ENCODE measurements at places on chromosomes 5 and 9. TPM values are rescaled to one million over a fixed set of nuclear protein-coding genes. Genes with fewer than 3 reads are reported as not detected.

DNA sequence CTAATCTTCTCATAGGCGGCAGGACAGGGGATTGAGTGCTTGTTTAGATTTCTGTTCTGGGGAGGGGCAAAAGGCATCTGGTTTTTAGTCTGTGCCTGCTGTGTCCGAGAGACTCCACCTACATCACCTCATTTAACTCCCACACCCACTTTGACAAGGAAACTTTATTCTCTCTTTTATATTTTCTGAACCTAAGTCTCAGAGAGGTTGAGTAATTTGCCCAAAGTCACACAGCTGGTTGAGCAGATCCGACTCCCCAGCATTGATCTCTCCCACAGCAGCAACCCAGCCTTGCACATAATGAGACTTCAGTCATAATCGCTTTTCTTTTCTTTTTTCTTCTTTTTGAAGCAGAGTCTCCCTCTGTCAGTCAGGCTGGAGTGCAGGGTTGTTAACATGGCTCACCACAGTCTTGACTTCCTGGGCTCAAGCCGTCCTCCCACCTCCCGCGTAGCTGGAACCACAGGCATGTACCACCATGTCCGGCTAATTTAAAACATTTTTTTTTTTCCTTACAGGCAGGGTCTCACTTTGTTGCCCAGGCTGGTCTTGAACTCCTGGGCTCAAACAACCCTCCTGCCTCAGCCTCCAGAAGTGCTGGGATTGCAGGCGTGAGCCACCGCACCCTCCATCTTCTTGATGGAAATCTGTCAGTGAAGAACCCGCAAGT, 36.5 kb upstream of the ANKRD33B start:
- no peak overlapping the region for H3K27ac ChIP-seq
- H3K36me3 ChIP-seq = no peaks in the 10 kb centered on the region
- no peak for DNase-seq
- H3K4me1 ChIP-seq = no peaks in the 10 kb centered on the region
- H3K4me3 ChIP-seq = no peak overlapping the region

DNA sequence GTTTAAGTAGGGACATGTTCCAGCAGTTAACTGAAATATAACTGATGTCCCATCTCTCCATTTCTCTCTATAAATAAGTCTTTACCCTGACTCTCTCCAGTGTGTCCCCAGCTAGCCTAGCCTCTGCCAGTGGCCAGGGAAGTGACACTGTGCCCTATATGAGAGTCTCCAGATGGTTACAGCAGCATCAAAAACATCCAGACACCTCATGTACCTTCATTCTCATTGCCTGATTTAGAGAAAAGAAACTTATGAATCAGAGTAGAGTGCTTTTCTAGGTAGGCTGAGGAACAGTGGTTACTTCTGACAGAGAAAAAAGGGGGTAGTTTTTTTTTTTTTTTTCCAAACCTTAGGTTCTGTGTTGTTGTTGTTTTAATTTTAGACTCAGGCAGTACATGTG, 148.5 kb downstream of the GNAQ start:
- no peak overlapping the region for H3K4me3 ChIP-seq
- H3K36me3 ChIP-seq = peaks cover 2% of the 10 kb centered on the region
- H3K4me1 ChIP-seq = peaks cover 23% of the 10 kb centered on the region
- H3K27ac ChIP-seq = peak overlapping the region; percentile 40

- H3K27ac ChIP-seq = no peak overlapping the region
- H3K4me1 ChIP-seq = no peaks in the 10 kb centered on the region
- DNase-seq = no peak
- H3K27me3 ChIP-seq = peaks cover 2% of the 10 kb centered on the region
Observed at GRCh38 chr5:113343343-113343742, 91.4 kb downstream of the TSSK1B start.

GRCh38 chr9:33340186-33340585, 49.9 kb downstream of the NFX1 start:
- H3K4me1 ChIP-seq = peaks cover 7% of the 10 kb centered on the region
- H3K27me3 ChIP-seq = no peaks in the 10 kb centered on the region
- no peak for DNase-seq
- H3K4me3 ChIP-seq = no peak overlapping the region
- peaks cover 45% of the 10 kb centered on the region for H3K36me3 ChIP-seq

GRCh38 chr9:120866651-120867050, 10.3 kb downstream of the PHF19 start:
- peaks cover 27% of the 10 kb centered on the region for H3K4me1 ChIP-seq
- H3K4me3 ChIP-seq = no peak overlapping the region
- H3K27ac ChIP-seq = no peak overlapping the region

DNA sequence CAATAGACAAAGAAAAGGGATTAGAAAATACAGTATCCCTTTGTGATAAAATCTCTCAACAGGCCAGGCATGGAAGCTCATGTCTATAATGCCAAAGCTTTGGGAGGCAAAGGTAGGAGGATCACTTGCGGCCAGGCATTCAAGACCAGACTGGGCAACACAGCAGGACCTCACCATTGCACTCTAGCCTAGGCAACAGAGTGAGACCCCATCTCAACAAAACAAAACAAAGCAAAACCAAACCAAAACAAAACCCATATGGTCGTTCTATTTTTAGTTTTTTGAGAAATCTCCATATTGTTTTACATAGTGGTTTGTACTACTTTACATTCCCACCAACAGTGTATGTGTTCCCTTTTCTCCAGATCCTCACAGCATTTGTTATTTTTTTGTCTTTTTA, 193.0 kb downstream of the KIAA0825 start:
- no peaks in the 10 kb centered on the region for H3K27me3 ChIP-seq
- H3K27ac ChIP-seq = no peak overlapping the region
- H3K4me3 ChIP-seq = no peak overlapping the region
- peaks cover 4% of the 10 kb centered on the region for H3K4me1 ChIP-seq

Gene TMEFF1
- 0.95 TPM for total RNA-seq

- no peaks in the 10 kb centered on the region for H3K4me1 ChIP-seq
- DNase-seq = no peak
- no peaks in the 10 kb centered on the region for H3K36me3 ChIP-seq
- H3K27me3 ChIP-seq = peaks cover 4% of the 10 kb centered on the region
- no peak overlapping the region for H3K27ac ChIP-seq
Observed at GRCh38 chr5:31984691-31985090, 189.4 kb downstream of the GOLPH3 start.

Gene GRM6
- not detected for total RNA-seq

DNA sequence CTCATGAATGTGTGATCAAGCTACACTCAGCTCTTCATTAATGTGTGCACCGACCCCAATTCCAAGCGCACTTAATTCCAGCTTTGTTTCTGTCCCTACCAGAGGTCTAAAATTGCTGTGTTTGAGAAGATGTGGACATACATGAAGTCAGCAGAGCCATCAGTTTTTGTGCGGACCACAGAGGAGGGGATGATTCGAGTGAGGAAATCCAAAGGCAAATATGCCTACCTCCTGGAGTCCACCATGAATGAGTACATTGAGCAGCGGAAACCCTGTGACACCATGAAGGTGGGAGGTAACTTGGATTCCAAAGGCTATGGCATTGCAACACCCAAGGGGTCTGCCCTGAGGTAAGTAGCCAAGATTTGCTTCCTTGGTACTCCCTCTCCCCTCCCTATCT, 268.6 kb downstream of the FAM114A2 start:
- no peaks in the 10 kb centered on the region for H3K4me1 ChIP-seq
- no peak for DNase-seq
- H3K36me3 ChIP-seq = no peaks in the 10 kb centered on the region
- H3K27me3 ChIP-seq = no peaks in the 10 kb centered on the region
- no peak overlapping the region for H3K27ac ChIP-seq
- no peak overlapping the region for H3K4me3 ChIP-seq

DNA sequence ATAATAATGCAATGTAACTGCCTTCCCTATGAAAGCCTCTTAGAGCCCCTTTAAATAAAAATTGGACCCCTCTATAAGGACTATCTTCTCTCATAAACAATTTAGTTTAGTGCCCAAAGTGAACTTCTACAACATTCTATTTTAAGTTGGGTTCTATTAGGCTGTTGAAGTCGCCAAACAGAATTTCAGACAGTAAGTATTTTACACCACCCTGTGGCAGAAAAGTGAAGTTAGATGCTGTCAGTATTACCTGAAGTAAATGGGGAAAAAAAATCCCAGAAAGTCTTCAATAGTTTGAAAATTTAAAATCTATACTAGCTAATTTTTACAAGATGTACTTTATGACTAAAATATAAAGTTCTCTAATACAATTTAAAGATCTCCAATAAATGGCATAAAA, 29.5 kb downstream of the CAAP1 start:
- H3K27ac ChIP-seq = no peak overlapping the region
- peaks cover 12% of the 10 kb centered on the region for H3K36me3 ChIP-seq
- H3K4me3 ChIP-seq = no peak overlapping the region
- no peaks in the 10 kb centered on the region for H3K27me3 ChIP-seq

Gene PCDHA13
- not detected for total RNA-seq

Gene ADGRD2
- not detected for total RNA-seq

DNA sequence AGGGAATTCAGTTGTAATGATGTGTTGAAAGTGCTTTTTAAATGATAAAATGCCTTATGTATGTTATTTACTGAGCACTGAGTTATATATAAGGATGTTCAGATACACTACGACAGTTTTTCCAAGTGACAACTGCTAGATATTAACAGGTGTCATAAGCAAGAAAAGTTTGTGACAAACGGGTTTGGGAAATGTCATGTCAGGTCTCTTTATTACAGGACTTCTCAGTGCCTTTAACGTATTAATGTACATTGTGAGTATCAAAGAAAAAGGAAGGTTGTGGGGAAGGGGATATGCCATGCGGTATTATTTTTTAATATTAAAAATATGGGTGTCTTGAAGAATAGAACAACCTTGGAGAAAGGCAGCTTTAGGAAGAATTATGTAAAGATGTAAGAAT, 56.4 kb downstream of the RAI14 start:
- H3K4me3 ChIP-seq = no peak overlapping the region
- H3K27ac ChIP-seq = no peak overlapping the region
- H3K36me3 ChIP-seq = no peaks in the 10 kb centered on the region
- no peak for DNase-seq
- H3K27me3 ChIP-seq = peaks cover 2% of the 10 kb centered on the region

Gene SLC6A18
- total RNA-seq = not detected

GRCh38 chr9:71921190-71921814, 9.9 kb downstream of the C9orf85 start:
- H3K27me3 ChIP-seq = no peaks in the 10 kb centered on the region
- no peak overlapping the region for H3K27ac ChIP-seq
- DNase-seq = no peak
- H3K4me3 ChIP-seq = no peak overlapping the region
- H3K4me1 ChIP-seq = peaks cover 14% of the 10 kb centered on the region

- H3K4me3 ChIP-seq = no peak overlapping the region
- DNase-seq = no peak
- H3K36me3 ChIP-seq = no peaks in the 10 kb centered on the region
- peaks cover 2% of the 10 kb centered on the region for H3K27me3 ChIP-seq
Observed at GRCh38 chr5:150114102-150114641, 27.8 kb upstream of the CSF1R start.

DNA sequence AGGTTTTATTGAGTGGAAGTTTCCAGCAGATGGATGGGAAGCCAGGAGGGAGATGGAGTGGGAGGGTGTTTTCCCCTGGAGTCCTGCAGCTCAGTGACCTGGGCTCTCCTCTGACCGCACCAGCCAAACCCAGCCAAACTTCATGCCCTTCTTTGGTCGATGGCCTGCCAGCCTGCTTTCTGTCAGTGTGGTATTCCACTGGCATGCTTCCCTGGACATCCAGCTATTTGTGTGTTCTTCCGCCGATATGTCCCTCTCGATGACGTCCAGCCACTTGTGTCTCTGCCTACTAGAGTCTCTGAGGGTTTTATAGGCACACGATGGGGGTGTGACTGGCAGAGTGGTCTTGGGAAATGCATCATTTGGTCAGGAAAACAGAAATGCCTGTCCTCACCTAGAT, 33.8 kb downstream of the GPBP1 start:
- H3K4me1 ChIP-seq = peaks cover 70% of the 10 kb centered on the region
- no peak overlapping the region for H3K4me3 ChIP-seq
- H3K36me3 ChIP-seq = peaks cover 11% of the 10 kb centered on the region
- H3K27me3 ChIP-seq = no peaks in the 10 kb centered on the region
- DNase-seq = no peak
- H3K27ac ChIP-seq = peak overlapping the region; percentile 23

Gene ARSB
- total RNA-seq = 9.9 TPM

DNA sequence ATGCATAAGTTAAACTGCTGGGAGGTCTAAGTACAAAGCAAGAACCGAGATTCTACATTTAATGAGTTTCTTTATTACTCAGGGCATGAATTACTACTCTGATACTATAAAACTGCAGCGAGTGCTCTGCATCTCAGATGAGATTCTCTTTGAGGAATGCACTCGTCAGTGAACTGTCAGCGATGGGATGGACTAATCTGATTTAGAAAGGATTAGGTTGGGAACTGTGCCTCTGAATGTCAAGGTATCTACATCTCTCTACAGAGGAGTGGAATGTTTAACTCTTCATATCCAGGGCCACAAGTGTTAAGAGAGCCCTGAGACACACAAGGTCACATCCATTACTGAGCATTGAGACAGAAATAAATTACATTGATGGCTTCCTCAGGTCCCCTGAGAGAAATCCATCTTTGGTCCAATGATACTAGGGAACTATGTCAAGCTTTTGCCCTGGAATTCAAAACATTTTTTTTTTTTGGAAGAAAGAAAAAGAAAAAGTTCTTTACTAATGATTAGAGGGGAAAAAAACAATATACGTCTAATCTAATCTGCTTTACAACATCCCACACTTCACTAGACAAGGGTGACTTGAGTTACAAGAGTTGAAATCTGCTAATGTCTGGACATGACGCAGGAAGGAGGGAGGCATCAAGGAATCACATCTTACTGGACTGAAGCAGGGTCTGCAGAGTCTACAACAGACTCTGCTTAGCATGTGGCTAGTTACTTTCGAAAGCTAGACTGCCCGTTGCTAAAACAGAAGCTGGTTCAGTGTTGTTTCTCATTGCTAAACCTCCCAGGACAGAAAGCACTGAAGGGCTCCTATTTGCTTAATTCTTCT, 270.0 kb upstream of the TLE4 start:
- H3K4me3 ChIP-seq = no peak overlapping the region
- DNase-seq = no peak
- peaks cover 2% of the 10 kb centered on the region for H3K27me3 ChIP-seq
- H3K4me1 ChIP-seq = no peaks in the 10 kb centered on the region
- no peak overlapping the region for H3K27ac ChIP-seq
